Cortex of kidney (tissue), 1 donor: ENCODE measurements at places on chromosomes 5 and 9.

DNA sequence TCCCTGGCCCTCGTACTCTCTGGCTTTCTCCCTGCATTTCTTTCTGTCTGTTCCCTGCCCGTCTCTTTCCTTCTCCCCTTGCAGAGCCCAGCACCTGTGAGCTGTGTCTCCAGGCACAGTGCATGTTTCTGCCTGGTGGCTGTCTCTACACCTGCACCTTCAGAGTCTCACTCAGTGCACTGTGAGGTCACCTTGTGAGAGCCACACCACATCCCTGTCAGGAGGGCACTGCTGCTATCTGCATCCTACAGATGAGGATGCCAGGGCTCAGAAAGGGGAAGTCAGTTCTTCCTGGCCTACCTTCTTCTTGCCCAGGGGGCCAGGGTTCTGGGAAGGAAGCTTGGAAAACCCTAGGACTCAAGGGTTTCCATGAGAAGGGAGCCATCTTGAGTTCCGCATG lies 69.7 kb upstream of the NEURL1B start:
- no peak for DNase-seq

DNA sequence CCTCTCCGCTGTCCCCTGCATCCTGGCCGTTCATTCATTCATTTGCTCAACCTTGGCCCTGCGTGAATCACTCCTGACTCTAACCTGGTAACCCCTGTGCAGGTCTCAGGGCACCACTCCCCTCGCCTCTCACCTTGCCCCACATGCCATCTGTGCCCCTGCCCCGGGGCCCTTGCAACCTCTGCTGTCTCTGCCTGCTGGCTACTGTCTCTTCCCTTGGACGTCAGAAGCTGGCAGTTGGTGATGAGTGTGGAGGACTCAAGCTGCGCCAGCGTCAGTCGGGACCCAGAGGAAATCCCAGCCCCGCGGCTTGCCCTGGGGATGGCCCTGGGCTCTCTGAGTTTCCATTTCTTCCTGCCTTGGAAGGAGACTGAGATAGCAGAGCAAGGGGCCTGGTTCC lies 154.9 kb downstream of the OLFM1 start:
- no peak for DNase-seq

DNA sequence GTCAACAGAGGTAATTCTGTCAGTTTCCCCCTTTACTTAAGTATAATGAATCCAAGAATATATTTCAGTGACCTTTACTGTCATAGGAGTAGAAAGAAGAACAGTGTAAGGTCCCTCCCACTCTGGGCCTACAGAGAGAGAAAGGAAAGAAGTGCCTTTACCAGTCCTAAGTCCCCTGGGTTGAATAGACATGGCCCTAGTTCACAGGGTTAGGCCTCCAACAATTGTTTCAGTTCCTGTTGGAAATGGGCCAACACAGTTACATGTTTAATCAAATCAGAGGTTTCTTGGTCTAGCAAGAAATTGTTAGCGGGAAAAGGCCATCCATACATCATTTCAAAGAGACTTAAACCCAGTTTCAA lies 605.6 kb downstream of the MTRR start:
- no peak for DNase-seq

DNA sequence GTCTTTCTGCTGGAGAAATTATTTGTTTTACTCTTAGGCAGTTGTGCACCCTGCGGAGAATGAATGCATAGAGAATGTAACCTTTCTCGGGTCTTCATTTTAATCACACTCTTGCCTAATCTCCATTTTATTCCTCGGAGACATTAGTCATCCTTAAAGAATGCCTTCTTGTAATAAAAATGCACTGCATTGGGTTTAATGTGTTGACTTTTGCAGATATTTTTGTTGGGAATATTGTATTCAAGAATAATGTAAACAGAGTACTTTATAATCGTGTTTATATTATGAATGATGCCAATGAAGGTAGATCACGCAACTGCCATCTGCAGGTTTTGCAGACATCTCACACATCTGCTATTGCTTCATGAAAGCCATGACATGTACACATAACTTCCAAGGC lies 1093.9 kb upstream of the CDH6 start:
- no peak for DNase-seq

- no peak for DNase-seq
Observed at GRCh38 chr9:13899924-13900323, 414.0 kb downstream of the NFIB start.

DNA sequence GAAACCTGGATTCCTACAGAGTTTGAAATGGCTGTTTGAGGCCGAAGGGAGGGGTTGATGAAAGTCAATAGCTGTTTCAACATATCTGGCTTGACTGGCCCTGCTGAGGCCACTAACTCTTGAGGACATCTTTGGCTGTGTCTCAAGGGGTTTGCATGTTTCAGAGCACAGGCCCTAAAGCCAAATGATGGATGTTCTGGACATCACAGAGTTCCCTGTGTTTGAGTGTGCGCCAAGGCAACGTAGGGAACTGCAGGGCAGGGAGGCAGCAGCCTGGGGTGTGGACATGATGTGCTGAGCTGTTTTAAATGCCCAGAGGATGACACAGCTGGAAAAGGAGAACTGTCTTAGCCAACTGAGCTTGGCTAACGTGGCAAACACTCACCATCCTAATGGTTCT lies 89.6 kb downstream of the RAPGEF1 start:
- no peak for DNase-seq

- no peak for DNase-seq
Observed at GRCh38 chr5:160187091-160187490, 42.2 kb upstream of the FABP6 start.

DNA sequence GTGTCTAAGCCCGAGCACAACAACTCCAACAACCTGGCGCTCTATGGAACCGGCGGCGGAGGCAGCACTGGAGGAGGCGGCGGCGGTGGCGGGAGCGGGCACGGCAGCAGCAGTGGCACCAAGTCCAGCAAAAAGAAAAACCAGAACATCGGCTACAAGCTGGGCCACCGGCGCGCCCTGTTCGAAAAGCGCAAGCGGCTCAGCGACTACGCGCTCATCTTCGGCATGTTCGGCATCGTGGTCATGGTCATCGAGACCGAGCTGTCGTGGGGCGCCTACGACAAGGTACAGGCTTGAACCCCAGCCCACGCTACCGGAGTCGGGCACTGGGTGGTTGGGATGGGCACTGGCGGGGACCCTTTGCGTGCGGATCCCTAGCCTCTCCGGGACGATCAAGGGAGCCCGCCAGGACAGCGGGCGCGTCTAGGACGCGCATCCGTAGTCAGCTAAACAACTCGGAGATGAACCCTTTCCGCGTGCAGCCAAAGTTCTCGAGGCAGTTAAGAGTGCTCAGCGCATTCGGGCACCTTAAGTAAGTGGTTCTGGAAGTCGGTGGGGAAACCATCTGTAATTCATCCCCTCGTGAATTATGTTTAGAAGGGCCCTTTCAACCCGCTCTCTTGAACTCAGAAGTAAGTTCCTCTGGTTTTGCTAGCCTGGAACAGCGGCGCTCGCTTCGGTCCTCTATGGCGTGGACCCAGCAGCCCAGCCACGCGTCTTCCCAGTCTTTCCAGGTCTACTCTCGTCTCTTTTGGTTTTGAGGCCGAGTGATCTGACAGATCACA lies 1.3 kb downstream of the KCNN2 start:
- DNase-seq, result no peak

GRCh38 chr5:131763968-131764367 lies 32.8 kb downstream of the FNIP1 start:
- DNase-seq, result no peak

- DNase-seq, result no peak
Observed at GRCh38 chr5:95931079-95931833, 30.4 kb downstream of the ELL2 start.

GRCh38 chr9:128094166-128094949 lies 26.3 kb downstream of the SLC25A25 start:
- no peak for DNase-seq
